ENCODE measurements at places on chromosomes 11 and 22.

DNA sequence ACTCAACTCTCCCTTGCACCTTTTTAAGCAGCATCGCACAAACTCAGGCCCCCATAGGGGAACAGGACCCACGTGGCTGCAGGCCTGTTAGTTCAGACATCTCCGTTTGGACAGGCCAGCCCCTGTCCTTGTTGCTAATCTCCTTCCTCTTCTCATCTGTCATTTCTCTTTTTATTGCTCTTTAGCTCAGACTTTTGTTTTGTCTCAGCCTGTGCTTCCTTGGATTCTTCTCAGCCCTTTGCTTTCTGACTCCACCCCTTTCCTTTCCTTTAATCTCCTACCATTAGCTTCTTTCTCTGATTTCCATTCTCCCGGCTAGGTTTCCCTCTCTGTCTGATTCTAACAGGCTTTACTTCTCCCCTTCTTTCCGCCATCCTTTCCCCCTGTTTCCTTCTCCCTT, 68.7 kb downstream of the SCN3B start:
- no peak for DNase-seq
- peak overlapping the region; percentile 58 for H3K27ac ChIP-seq
- peaks cover 38% of the 10 kb centered on the region for H3K4me1 ChIP-seq
- H3K27me3 ChIP-seq: no peaks in the 10 kb centered on the region
- H3K4me3 ChIP-seq: no peak overlapping the region

GRCh38 chr22:17597217-17597616, 31.3 kb downstream of the ATP6V1E1 start:
- DNase-seq: no peak
- peaks cover 3% of the 10 kb centered on the region for H3K4me1 ChIP-seq

DNA sequence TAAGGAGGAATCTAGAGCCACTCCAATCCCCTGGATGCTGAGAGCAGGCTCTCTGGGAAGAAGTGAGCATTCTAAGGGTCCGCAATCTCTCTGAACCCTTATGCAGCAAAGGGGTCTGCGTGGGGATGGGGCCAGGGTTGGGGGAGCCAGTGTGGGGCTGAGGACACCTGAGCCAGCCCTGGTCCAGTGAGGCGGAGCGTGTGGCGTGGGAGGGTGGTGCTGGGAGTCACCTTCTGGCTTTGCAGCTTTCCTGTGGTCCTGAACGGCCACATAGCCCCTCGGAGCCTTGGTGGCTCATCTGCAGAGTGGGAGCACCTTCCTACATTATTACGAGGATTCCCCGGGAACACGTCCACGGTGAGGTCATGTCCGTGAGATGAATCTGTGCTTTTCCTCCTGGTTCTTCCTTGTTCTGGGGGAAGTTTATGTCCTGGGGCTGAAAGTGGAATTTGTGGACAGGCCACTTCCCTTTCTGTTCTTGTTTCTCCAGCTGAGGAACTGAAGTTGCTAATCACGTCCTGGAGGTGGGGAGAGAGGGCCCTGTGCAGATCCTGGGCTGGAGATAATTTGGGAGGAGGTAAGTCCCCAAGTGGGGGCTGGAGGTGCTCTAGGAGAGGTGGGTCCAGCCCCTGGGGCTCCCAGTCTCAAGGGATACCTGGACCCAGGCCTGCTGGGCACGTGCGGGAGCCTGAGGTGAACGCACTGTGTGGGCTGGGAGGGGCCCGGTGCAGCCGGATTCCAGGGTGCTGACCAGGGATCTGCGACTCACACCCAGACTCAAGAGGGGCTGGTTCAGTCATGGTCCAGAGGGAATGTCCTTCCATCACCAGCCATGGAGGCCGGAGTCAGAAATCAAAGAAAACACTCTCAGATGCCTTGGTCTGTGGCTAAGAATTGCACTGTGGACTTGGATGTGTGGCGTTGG, 6.1 kb downstream of the MRGPRE start:
- H3K4me3 ChIP-seq: no peak overlapping the region
- no peaks in the 10 kb centered on the region for H3K4me1 ChIP-seq
- no peak for DNase-seq
- no peaks in the 10 kb centered on the region for H3K27me3 ChIP-seq
- H3K36me3 ChIP-seq: no peaks in the 10 kb centered on the region

- H3K27me3 ChIP-seq: no peaks in the 10 kb centered on the region
- no peaks in the 10 kb centered on the region for H3K36me3 ChIP-seq
- H3K4me1 ChIP-seq: peaks cover 31% of the 10 kb centered on the region
These were observed 38.5 kb downstream of the FLRT1 start for GRCh38 chr11:64074239-64074638.

DNA sequence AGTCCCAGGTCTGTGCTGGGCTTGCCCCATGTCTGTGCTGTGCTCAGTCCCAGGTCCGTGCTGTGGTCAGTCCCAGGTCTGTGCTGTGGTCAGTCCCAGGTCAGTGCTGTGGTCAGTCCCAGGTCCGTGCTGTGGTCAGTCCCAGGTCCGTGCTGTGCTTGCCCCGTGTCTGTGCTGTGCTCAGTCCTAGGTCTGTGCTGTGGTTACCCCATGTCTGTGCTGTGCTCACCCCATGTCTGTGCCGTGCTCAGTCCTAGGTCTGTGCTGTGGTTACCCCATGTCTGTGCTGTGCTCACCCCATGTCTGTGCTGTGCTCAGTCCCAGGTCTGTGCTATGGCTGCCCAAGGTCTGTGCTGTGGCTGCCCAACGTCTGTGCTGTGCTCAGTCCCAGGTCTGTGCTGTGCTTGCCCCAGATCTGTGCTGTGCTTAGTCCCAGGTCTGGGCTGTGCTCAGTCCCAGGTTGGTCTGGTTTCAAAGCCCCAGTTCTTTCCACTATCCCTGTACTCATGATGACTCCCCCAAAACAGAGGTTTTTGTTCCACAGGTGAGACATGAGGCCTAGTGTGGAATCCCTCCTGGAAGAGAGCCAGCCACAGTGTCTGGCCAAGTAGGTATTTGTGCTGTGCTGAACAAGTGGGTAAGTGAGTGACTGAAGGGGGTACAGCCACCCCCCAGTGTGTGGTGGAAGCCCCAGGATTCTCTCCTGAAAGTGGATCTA, 34.8 kb downstream of the IRAG1 start:
- peak overlapping the region; percentile 86 for H3K27ac ChIP-seq
- DNase-seq: no peak
- H3K36me3 ChIP-seq: no peaks in the 10 kb centered on the region
- H3K4me1 ChIP-seq: peaks cover 35% of the 10 kb centered on the region
- H3K27me3 ChIP-seq: no peaks in the 10 kb centered on the region

Data from hepatocyte (in vitro differentiated cells).